Muscle of arm (tissue), 14 donors: ENCODE measurements at places on chromosomes 6 and 20.
A peak's percentile ranks its signal among the peaks of the same experiment; 100 is the strongest.

DNA sequence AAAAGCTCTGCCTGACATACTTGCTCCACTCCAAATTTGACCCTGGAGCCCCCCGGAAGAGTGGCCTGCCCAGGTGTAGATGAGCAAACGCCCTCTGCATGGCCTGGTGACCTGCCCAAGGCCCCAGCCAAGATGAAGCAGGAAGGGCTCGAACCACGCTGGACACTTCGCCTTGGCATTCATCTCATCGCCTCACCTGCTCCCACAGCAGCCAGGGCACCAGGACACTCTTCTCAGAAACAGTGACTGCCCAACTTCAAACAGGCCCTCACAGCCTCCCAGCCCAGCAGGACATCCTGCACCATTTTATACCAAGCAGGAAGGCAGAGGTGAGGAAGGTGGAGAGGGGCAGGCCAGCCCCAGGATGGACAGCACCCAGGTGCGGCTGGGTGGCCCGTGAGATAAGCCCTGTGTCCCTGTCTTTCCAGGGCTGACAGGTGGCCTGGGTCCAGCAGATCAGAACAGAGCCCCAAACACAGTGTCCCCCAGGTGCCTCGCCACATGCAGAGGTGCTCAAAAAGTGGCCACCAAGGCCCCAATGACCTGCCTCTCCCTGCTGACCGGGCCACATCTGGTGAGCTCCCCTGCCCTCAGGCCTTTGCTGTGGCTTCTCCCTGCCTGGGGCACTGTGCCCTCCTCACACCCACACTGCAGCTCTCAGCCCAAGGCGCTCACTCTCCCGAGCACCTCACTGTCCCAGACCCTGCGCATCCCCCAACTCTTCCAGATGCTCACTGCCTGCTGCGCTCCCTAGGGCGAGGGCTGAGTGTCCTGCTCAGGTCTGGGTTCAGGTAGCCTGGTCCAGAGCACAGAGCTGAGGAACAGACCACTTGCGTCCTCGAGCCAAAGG, 7.2 kb downstream of the ACSS1 start:
- no peak for DNase-seq

- peak; percentile 57 for DNase-seq
These were observed 48.0 kb downstream of the RARS2 start for GRCh38 chr6:87541744-87542143.

DNA sequence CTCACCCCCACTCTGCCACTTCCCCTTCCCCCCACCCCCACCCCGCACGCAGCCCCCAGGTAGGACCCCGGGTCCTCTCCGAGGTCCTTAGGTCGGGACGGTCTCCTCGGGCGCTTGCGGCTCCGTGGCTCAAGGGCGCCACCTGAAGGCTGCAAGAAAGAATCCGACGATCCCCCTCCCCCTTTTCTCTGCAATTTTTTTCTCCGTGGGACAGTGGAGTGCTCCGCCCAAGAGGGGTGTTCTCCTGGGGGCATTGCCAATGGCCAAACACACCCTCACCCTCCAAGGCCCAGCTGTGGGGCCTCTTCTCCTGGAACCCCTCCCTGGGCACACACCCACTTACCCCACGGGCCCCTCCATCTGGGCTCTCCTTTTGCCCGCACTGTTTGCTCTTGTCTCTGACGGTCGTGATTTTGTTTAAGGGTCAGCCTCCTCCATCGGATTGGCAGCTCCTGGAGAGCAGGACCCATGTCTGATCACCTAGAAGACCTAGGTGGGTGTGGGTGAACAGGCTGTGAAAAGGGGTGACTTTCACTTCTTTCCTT, 1.1 kb upstream of the TMEM74B start:
- no peak for DNase-seq

GRCh38 chr20:10492065-10492464, 57.0 kb downstream of the SLX4IP start:
- DNase-seq: no peak

DNA sequence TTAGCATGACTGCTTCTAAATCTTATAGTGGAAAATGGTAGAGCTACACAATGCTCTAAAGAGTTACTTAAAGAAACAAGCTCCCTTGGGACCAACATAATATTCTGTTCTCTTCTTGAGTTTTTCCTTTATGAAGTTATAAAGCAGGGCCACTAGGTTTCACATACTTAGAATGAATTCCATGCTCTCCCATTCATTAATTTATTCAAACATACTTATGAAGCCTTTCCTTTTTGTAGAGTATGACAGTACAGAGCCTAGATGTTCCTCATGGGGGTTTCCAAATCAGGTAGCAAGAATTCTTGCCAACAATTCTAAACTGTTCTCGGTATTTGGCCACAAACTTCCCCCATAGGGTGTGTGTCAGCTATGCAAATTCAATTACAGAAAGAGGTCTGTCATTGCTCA, 20.6 kb upstream of the FABP7 start:
- DNase-seq: no peak

GRCh38 chr20:25324412-25324811, 66.2 kb downstream of the ABHD12 start:
- peak; percentile 26 for DNase-seq

DNA sequence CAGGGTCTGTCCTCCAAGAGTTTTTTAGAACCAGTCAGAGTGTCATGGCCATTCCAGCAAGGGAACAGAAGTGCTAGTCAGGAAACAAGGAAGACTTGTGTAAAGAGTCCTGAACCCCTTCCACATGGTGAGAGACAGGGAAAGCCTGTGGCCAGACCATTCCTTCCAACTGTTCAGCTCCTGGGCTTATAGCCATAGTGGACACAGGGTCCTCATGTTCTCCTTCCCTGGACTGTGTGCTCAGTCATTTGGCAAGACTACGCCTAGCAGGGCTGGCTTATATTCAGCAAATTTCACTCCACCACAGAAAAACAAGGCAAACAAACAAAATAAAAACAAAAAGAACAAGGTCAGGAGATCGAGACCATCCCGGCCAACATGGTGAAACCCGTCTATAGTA, 60.5 kb downstream of the NRN1 start:
- no peak for DNase-seq

- DNase-seq: no peak
These were observed 86.3 kb downstream of the SOD2 start for GRCh38 chr6:159606786-159607185.

DNA sequence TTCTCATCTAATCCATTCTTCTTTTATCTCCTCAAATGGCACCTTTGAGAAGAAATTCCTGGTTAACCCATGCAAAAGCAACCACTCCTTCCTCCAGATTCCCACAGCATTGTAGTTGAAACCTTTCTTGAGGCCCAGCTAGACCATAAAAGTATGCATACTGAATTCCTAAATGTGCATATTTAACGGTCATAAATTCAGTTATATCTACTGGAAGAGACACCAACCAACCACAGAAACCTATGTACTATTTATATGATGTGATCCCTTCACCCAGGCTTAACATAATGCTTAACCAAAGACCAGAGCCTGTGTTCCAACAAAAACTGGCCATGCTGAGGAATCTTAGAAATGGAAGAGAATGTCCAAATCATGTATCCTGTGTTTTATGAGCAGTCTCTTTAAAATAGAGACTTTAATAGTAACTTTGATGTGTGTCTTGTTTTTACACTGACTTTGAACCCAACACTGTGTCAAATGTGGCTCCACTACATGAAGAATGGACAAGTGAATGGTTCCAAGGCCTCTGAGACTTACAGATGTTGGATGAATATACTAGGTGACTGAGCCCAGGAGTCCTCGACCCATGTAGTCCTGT, 11.4 kb upstream of the TAF8 start:
- DNase-seq: no peak

DNA sequence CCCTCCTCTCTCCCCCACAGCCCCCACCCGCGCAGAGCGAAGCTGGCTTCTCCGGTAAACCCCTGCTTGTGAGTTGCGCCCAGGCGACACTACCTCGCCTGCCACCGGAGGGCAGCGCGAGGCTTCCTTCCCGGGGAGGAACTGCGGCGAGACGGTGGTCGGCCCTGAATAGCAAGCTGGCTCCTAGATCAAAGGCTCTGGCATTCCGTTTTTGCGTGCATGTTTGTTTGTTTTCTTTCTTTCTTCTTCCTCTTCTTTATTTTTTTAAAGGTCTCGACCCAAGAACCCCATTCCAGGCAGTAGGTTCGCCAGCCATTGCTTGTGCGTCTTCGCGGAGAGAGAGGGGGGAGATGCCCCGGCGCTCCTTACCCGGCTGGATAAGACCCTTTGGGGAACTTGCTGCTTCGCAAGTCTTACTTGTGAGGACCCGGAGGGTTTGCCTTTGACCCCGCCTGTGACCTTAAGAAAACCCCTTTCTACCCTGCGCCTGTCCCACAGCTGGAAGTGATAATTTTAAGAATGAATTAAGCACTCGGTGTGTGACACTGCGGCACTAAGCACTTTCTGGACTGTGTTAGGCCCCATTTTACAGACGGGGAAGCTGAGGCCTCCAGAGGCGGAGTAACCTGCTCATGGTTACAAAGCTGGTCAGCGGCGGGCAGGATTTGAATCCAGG, 92.7 kb upstream of the SIRPA start:
- peak; percentile 47 for DNase-seq

- DNase-seq: no peak
These were observed 630.6 kb downstream of the QKI start for GRCh38 chr6:164045082-164045481.

DNA sequence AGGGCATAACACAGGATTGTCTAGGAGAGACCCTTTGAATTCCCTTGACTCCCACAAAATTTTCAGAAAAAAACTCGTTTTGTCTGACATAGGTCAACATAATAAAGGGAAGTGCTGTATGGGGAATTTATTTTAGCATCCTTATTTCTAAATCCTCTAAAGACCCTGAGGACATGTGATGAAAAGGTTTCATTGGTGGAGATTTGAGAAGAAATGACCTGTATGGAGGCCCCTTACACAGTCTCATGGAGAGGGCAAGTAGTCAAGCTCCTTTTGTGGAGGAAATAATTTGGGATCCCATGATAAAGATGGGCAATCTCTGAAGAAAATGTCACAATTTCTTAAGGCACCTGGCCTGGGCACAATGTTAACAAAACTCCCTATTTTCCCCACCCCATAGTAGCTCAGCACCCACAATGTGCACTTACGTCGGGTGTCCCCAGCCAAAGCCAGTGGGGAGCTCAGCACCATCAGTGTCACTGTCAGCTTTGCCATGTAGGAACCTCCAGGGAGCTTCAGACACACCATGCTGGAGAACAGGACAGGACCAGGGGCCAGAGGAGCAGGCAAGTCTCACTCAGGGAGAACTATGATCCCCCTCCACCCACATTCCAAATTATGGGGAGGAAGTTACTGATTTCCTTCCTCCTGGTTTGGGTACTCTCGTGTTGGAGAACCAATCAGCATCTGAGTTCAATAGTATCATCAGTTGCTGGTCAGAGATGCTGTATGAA, at the start of gene HLA-DRB5:
Gene HLA-DRB5 (minus strand): TSS at position 591 of the 734 bp plus-strand sequence. CDS start 63 bp downstream, at position 528.
- DNase-seq: peak; percentile 4

GRCh38 chr20:38790200-38791053, 15.1 kb upstream of the PPP1R16B start:
- DNase-seq: no peak

DNA sequence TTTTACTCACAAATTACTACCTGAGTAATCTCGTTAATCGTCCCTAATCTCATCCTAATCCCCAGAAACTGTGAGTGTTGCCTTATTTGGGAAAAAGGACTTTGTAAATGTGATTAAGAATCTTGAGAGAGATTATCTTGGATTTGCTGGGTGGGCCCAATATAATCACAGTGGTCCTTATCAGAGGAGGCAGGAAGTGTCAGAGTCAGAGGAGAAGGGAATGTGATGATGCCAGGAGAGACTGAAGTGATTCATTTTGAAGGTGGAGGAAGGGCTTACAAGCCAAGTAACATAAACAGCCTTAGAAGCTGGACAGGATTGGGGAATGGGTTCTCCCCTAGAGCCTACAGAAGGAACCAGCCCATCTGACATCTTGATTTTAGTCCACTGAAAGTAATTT, 16.7 kb downstream of the RPP21 start:
- no peak for DNase-seq

DNA sequence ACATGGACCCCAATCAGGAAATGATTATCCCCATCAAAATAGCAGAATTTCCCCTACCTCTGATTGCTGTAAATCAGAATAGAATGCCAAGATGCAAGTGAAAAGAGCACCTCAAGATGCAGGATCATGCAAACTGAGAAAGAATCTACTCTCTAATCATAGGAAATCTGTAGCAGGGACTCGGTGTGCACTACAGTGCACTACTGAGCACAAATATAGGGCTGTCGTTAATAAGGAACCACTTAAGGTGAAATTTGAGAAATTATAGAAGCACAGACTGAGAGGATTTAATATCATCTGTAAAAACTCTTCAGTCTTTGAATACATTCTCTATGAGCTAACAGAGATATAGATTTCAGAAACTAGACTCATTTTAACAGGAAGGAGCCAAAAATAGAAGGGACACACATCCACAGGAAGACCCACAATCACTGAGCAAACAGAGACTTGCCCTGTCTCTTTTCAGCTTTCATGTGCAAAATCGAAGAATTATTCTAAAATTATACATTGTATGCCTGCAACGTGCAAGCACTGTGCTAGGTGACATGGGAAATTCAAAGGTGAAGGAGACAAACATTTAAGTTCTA, 278.3 kb downstream of the HIVEP2 start:
- no peak for DNase-seq

GRCh38 chr20:20362774-20363433, 5.0 kb upstream of the INSM1 start:
- DNase-seq: no peak

DNA sequence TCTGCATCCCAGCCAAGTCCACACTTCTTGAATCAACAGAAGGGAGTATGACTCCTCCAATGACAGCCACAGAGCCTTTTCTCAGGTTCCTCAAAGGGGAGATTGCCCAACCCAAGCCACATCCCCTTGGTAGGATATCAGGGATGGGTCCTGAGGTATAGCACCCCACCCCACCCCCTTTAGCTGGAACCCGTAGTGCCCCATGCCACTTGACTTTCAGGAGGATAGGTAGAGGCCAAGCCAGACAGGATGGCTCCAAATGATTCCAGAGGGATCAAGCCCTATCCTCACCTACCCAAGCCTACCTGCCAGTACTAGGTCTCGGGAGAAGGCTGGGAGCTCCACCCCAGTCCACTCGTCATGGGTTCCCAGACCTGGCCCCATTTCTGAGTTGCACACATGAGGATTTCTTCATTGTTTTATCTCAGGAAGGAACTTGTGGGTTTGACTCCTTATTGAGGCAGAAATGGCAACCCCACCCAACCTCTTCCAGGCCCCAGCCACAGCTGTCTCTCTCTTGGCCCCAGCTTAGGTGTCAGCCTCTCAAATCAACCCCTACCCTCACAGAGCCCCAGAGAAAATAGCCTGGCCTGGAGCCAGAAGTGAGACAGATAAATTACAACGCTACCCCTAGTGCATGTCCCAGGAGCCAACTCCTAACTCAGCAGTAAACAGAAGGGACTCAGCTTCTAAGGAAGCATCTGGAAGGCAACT, 3.6 kb downstream of the CCND3 start:
- DNase-seq: peak; percentile 23

DNA sequence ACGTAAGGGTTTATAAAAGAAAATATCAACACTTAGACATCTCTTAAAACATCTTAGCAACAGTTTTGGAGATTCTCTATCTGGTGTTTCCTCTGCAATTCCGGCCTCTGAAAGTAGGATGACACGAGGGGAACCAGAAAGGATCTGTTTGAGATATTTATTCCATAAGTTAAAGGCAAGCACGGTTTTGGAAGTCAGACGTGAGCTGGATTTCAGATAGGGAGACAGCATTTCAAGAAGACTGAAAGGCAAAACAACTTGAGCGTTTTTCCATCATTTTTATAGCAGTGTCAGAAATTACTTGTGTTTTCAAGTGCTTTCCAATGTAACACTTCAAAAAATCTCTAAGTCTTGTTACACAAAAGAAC, 52.9 kb upstream of the BTN3A2 start:
- DNase-seq: no peak

GRCh38 chr6:138865480-138866109, 69.7 kb downstream of the ECT2L start:
- no peak for DNase-seq

- DNase-seq: peak; percentile 66
These were observed 580 bp downstream of the VEGFA start for GRCh38 chr6:43770372-43771209.
